ENCODE measurements at places on chromosomes 13 and 19.

DNA sequence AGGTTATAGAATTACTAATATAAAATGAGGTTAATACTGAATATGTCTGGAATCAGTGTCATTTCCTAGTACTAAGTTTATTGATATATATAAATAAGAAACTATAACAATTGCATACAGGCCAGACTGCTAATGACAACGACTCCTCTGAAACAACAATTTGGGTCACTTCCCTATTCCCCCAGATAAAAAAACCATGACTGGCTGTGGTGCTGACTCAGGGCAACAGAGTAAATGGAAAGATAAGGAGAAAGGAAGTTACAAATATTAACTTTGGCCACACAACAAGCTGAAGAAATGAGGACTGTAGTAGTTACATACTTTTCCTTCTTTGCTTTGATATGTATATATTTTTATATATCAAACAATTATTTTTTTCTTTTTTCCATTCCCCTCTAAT, 263.7 kb upstream of the PCDH9 start:
- no peak for DNase-seq

DNA sequence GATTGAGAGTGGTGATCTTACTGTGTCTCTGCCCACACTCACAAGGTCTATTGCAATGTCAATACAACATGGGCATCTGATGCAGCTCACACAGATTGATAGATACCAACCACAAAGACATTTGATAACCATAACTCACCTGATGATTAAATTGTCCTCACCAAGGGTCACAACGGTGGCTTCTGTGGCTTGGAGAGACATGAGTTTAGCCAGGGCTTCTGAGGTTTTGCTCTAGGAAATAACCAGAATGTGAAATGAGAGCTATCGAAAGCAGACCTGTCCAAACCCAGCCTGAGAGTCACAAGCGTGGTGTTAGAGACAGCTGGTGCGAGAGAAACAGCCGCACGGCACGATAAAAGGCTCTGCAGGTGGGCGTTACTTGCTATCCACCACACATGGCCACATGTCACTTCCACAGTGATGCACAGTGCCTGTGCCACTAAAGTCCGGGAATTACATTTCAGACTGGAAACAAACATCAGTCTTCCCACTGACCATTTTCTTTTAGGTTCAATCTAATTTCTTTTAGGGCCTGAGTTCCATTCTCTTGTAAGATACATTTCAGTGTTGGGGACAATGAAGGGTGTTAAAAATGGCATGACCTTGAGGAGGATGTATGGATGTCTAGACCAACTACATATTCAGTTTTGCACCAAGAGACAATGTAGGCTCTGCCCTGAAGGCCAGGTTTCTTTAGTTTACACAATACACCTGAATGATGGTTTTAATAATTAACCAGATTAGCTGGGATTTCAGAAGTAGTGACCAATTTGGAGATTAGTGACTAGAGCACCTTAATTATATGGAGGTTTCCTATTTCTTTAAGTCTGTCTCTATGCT, 53.7 kb downstream of the ATP7B start:
- no peak for DNase-seq

DNA sequence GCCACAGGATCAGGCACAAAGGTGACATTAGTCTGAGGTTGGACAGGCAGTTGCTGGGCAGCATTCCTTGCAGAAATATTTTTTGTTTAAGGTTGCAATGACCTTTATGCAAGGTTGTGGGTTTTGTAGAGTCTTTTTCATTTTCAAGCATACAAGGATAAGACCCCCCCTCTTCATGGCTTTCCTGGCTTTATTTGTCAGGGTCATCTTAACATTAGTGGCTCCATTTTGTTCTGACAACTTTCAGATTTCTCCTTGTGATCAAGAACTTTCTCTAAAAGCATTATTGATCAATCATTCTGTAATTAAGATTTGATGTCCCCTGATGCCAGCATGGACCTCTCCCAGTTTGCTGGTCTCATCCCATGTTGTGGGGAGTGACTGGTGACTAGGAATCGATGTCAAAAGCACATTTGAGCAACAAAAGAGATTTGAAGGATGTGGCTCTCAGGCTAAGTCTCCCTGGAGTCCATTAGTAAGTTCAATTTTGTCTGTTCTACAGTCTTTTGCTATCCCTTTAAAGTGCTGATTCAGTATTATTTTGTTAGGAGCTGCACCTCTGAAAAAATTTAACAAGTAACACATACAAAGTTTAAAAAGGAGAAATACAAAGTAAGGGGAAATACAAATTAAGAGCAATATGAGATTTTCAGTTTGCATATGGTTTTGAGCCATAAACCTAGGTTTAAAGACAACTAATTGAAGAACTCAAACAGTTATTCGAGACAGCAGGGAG, 5.3 kb downstream of the CARD8 start:
- no peak for DNase-seq

DNA sequence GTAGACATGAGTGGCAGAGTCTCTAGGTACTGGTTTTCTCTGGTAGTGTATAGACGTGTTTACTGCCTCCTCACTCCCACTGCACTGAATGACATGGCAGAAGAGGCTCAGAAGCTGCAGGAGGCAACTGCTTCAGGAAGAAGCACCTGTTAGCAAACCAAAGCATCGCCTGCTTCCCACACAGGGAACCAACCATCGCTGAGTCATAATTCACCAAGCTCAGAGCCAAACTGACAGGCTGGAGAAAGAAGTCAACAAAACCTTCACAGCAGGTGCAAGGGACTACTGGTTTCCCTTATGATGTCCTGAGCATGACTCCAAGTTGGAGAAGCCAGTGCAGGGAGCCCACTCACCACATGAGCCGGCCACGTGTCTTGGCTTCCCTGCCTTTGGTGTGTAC, 69.8 kb downstream of the KCTD12 start:
- no peak for DNase-seq

GRCh38 chr19:30036154-30037129, 94.4 kb downstream of the URI1 start:
- DNase-seq = peak; percentile 3

DNA sequence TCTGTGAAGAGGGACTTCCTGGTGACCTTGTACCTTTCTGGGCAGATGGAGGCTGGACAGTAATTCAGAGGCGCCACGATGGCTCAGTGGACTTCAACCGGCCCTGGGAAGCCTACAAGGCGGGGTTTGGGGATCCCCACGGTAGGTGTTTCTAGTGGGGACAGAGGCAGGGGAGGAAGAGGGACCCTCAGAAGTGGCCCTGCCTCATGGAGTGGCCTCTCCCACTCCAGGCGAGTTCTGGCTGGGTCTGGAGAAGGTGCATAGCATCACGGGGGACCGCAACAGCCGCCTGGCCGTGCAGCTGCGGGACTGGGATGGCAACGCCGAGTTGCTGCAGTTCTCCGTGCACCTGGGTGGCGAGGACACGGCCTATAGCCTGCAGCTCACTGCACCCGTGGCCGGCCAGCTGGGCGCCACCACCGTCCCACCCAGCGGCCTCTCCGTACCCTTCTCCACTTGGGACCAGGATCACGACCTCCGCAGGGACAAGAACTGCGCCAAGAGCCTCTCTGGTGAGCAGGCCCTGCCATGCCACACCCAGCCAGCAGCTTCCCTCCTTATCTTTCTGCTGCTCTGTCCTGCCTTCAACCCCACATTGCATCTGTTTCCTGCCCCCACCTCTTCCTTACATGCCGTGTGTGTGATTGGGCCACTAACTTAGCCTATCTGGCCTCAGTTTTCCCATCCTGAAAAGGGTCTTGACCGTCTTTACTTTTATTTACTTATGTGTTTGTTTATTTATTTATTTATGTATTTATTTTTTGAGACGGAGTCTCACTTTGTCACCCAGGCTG, 7.3 kb downstream of the ANGPTL4 start:
- no peak for DNase-seq

DNA sequence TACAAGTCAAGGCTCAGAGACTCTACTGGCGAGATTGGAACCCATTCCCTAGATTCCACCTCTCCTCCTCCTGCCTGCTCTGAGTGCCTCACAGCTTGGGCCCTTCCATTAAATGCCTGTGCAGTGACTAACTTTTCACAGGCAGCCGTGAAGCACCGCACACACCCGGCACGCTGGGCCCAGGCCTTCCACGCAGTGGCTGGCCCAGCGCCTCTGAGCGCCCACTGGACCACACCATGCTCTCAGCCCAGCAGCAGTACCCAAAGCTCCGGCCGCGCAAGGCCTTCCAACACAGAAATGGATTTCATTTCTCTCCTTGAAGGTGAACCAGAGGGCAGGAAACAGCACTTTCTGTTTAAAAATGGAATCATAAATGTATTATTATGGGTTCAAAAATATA, 26.0 kb downstream of the RAB20 start:
- no peak for DNase-seq

DNA sequence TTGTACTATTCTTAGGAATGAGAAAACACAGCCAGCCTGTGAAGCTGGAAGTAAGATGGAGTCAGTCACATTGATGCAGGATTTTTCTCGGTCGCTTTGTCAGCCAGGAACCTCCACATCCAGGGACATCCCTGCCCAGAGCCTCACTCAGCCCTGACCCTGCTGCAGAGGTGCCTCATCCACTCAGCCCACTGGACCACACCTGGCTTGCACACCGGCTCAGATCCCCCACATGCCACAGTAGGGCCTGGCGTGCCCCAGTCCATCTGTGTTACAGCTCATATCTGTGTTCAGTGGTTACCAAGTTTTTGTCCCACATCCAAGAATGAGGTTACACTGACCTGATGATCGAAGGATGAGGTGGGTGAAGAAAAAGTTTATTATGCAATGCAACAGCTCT, 1315.4 kb downstream of the SLITRK1 start:
- no peak for DNase-seq

DNA sequence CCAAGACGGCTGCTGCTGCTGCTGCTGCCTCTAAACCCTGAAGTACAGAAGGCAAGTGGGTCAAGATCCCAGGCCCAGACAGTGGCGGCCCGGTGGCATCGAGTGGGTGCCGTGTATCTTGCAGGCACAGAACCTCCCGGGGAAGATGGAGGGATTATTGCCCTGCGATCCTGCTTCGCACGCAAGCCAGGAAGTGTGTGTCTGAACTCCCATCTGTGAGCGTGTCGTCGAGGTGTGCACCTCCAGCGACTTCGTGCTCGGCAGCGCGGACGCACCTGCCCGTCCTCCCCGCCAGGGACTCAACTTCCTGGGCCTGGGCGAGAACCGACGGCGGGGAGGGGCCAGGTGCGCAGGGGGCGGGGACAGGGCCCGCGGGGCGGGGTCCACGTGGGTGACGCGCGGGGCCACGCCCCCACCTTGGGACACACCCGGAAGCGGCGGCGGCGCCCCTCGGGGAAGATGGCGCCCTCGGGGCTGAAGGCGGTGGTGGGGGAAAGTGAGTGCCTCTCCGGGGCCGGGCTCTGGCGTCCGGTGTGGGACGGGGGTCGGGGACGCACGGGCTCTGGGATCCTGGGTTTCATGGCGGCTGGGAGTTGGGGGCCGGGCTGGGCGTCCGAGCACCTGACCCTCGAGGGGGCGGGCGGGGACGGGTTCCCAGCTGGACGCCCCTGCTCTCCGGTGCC, at the start of gene STXBP2:
Gene STXBP2, plus strand, starts transcription at position 420 of the 683 bp plus-strand sequence. Its CDS starts 40 bp downstream, at position 460.
- no peak for DNase-seq

DNA sequence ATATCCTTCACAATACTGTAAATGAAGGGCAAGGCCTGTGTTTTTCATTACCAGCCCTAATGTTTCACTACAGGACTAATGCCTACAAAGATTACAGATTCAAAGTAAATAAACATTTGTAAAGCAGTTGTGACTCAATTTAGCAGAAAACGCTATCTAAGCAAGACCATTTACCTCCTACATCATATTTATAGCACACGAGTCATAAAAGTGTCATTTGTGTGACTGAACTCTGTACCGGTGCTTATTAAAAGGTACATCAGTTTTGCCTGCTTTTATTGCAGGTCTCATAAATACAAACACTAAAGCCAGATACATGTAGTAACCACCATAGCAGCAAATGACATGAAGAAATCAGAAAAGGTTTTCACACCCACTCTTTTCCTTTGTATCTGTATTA, 61.5 kb upstream of the SLC15A1 start:
- peak; percentile 36 for DNase-seq

- no peak for DNase-seq
These were observed 245.6 kb downstream of the KLF5 start for GRCh38 chr13:73304442-73304841.

DNA sequence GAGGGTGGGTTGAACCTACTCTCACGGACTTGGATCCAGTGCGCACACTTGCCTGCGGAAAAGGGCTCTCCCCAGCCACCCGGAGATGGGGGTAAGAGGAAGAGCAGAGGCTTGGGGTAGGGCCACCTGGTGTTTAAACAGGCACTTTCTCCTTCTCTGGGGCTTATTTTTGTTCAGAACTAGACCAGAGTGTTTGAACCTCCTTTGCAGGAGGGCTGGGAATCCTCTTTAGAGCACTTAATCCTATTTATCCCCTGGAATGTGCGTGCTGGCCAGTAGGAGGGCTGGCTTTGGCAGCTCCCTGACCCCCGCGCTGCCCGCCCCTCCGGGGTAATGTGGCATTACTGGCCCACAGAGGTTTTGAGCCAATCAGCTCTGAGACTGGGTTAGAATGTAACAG, 2.0 kb downstream of the RGS9BP start:
- DNase-seq = no peak

DNA sequence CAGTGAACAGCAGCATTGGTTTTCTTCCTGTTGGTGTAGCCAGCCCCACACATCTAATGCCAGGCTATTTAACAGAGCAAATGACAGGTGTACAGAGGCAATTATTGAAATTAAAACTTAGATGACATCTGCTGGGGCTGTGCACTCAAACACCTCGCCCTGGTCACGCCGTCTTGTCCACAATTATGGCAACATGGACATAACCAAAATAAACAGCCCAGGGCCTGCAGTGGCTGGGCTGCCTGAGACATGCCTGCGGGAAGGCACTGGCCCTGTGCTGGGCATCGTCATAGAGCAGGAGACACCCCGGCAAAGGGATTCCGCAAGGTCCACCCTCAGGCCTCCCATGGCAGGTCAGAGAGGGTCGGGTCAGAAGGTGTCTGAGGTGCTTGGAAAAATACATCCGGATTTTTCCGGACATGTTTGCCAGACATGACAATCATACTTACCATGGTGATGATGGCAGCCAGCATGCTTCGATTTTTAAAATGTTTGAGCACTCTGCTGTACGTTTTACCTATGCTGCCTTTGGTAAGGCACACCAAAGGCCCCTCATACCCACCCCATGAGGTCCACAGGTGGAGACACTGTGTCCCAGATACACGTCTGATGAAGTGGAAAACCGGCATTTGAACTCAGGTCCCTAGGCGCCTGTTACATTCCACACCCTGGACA, 47.8 kb downstream of the TSHZ3 start:
- DNase-seq = no peak

- no peak for DNase-seq
These were observed 132.5 kb downstream of the ZNF675 start for GRCh38 chr19:23554548-23554947.

GRCh38 chr19:48779636-48780035, 24.3 kb downstream of the FGF21 start:
- DNase-seq = no peak

DNA sequence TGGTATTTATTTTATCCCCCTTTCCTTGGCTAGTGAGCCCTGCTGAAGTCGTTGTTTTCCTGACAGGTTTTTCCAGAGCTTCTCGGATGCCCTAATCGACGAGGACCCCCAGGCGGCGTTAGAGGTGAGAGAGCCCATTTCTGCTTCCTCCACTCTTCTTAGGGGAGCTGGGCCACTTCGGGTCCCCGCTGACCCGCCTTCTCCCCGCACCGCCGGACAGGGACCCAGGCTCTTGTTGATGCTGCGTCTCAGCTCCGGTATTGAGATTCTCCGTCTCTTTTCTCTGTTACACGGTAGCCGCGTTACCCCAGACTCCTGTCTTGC, 306 bp downstream of the SUGT1 start:
- DNase-seq = no peak

Measured in fibroblast of mammary gland (primary cell).